CD4-positive, alpha-beta T cell treated with Interleukin-15 for 1 hour (primary cell): ENCODE measurements at places on chromosomes 4 and X.

- peak; percentile 17 for DNase-seq
Observed at GRCh38 chr4:74018771-74019170, 19.7 kb downstream of the CXCL3 start.

- DNase-seq = no peak
Observed at GRCh38 chr4:165326831-165327210, 648 bp upstream of the MSMO1 start.

DNA sequence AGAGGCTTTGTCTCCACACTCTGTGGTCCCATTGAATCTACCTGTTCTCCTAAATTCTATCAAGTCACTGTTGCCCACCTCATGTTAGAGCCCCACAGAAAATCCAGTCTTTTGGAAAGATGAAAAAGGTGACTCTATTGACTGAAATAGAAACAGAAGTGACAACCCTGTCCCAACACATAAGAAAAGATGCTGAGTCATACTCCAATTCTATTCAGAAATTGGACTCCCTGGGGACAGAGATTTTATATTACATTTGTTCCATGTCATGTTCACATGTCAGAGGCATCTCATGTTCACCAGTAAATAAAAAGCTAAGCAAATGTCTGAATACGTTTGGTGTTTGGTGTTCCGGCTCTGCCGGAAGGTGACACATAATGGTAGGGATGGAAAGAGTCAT is 2.9 kb upstream of the GRPR start:
- DNase-seq = no peak

DNA sequence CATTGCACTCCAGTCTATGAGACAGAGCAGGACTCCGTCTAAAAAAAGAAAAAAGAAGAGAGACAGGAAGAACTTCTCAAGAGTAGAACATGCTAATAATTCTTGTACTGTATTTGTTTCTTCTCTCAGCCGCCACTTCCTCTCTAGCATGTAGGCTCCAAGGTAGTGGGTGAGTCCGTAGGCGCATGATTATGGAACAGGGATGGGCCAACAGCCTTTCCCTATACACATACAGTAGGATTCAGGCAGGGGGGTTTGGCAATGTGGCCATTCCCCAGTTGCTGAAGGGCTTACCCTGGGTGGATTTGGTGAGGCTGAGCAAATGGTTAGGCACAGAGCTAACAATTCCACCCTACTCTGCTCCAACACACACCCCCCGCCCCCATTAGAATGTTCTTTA is 35.0 kb upstream of the APLN start:
- DNase-seq = no peak

DNA sequence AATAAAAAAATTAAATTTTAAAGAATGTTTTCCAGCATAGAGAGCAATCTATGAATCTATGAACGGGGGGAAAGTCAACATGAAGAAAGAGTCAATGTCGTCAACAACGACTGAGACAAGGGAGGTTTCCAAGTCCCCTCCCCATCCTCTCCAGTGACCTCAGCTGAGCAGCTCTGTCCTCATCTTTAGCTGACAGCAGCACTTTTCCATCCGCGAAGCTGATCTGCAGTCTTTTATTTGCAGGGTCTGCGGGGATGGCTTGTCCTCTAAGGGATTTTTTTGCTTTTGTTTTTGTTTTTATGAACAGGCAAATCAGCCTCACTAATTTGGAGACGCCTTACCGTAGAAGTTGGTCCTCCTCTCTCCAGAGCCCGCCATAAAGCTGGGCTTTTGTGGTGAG is 46.5 kb downstream of the PRKX start:
- no peak for DNase-seq
